ENCODE measurements at places on chromosomes 7 and 10. TPM values are rescaled to one million over a fixed set of nuclear protein-coding genes. Genes with fewer than 3 reads are reported as not detected.

Gene PDZD7
- total RNA-seq: 1.3 TPM

Gene MSMB
- not detected for total RNA-seq

Gene OR2A1
- 0.27 TPM for total RNA-seq

Gene PGAM2
- 0.81 TPM for total RNA-seq

Gene MEOX2
- total RNA-seq: not detected

Gene ERCC6
- 10.5 TPM for total RNA-seq

Gene XRCC2
- 2.4 TPM for total RNA-seq

Gene LDB3
- not detected for total RNA-seq

Gene ASAH2
- total RNA-seq: under 0.01 TPM

Gene GRID2IP
- 3.2 TPM for total RNA-seq

Gene FAM24B
- 4.3 TPM for total RNA-seq

Gene MPP7
- 7.8 TPM for total RNA-seq

Gene PAPOLB
- total RNA-seq: under 0.01 TPM

Gene MRC1
- 0.27 TPM for total RNA-seq

Gene PDLIM1
- 27.5 TPM for total RNA-seq

Gene CHCHD3
- 26.1 TPM for total RNA-seq

Gene TMEM273
- 1.6 TPM for total RNA-seq

Gene LAMB4
- not detected for total RNA-seq

Gene CDNF
- total RNA-seq: 0.54 TPM

Gene SPDYE1
- total RNA-seq: not detected

Gene TRIL
- total RNA-seq: under 0.01 TPM

Gene LIPK
- not detected for total RNA-seq

Gene ANKRD61
- under 0.01 TPM for total RNA-seq

Gene TWIST1
- 0.27 TPM for total RNA-seq

Gene MRPS16
- 58.2 TPM for total RNA-seq

Gene ACTL6B
- not detected for total RNA-seq

Gene TLL2
- 0.27 TPM for total RNA-seq

Gene AZGP1
- not detected for total RNA-seq

Gene APBB1IP
- total RNA-seq: 30.7 TPM

Gene DKK1
- total RNA-seq: 0.27 TPM

Gene CLEC5A
- under 0.01 TPM for total RNA-seq

Gene SUGCT
- total RNA-seq: 0.81 TPM

Gene HHEX
- 68.7 TPM for total RNA-seq

Gene COL28A1
- under 0.01 TPM for total RNA-seq
